RPMI7951 (cell line): ENCODE measurements at places on chromosomes 16 and 17.

DNA sequence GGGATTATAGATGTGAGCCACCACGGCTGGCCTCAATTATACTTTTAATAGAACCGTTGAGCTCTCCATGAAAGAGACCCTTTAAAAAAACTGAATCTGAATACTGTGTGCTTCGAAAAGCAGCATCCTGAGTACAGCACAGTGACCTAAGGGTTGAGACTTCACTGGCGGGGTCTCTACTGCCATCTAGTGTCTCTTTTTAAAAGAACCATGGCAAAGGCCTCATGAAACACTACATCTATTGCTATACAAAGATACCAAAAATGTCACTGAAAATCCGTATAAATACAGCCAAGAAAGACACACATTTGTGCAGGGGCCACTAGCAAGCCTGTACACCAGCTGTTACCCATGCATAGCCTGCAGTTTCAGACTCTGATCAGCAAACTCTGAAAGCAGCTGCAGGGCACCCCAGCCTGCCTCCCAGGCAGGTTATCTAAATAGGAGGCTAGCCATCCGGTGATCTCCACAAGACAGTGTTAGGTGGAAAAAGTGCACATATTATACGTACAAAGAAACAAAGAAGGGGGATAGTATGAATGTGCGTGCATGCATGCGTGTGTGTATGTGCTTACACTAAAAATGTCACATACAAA lies 35.3 kb downstream of the NPLOC4 start:
- peak; percentile 65 for DNase-seq

- no peak for DNase-seq
Observed at GRCh38 chr16:16126896-16127295, 96.4 kb downstream of the ABCC6 start.

DNA sequence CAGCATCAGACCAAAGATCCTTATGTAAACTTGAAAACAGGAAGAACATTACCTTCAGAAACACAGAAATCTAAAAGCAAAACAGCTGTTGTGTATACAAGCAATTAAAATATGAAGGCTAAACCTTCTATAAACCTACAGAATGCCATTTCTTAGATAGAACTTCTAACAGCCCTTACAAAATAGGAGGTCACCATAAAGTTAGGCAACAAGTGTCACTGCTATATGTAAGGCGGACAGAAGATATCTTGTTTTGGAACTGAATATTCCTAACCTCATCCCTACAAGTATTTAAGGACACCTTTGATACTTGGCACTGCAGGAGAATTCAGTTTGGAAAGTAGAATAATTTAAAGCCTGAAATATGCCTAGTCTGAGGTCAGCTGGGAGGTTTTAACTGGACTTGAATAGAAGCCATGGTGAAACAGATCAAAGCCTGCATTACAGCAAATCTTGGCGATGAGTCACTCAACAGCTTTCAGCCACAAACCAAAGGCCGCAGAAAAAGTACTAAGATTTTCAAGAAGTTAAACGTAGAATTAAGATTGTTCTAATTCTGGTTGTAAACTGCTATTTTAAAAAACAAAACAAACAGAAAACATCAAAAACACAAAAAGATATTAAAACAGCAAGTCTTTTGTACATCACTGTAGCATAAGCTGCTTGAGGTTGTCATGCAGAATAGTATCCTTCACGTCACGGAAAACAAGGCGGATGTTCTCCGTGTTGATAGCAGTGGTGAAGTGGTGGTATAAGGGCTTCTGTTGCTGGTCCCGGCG lies 42.7 kb downstream of the GNA13 start:
- DNase-seq: peak; percentile 85

DNA sequence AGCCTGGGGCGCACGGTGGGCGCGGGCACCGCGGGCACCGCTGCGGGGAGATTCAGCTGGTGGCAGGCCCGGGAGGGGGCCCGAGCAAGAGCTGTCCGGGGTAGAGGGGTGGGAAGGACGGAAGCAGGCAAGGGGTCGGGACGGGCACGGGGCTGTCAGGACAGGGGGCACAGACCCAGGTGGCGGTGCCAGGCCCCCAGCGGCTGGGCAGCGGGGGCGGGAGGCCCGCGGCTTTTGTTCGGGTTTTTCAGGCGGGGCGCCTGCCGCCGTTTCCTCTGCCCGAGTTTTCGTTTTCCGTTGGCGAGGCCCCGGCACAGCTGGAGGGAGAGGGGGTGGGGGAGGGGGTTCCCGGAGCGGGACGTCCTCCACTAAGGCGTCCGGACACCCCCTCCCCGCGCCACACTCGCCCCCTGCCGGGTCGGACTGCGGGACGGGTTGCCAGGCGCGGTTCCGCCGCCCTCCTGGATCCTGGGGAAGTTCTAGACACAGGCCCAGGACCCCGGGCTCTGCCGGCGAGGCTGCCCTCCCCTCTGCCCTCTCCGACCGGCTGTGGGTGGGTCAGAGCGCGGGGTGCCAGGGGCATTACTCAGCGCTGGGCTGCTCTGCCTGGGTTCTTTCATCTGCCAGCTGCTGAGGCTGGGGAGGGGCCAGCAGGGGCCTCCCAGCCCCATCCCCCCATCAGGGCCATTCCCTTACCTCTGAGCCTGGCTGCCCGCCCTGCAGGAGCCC lies 543 bp downstream of the ARHGAP23 start:
- peak; percentile 66 for DNase-seq

DNA sequence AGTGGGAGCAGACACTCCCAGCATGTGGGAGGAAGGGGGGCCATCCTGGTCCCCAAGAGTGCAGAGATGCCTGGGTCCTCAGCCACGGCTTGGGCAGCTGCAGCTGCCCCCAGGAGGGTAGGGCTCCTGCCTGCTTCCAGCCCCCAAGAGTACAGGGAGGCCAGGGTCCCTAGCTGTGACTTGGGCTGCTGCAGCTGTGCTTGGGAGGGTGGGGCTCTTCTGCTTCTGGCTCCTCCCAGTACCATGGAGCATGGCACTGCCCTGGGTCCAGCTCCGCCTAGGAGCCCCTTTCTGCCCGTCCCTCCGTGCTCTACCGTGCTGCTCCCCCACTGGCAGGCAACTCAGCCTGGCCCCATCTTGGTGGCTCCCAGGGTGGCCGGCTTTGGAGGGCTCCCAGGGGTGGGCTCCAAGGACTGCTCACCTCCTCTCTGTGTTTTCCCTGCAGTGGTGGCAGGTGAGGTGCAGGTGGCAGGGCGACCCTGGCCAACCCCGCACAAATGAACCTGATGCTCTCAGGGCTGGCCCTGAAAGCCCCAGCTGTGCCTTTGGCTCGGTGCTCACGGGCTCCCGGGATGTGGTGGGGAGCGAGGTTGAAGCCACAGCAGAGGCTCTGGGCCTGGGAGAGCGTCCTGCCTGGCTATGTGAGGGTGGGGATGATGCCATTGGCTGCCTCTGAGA lies 18.5 kb upstream of the USP22 start:
- DNase-seq: no peak
